ENCODE measurements at places on chromosomes 16 and 17.

DNA sequence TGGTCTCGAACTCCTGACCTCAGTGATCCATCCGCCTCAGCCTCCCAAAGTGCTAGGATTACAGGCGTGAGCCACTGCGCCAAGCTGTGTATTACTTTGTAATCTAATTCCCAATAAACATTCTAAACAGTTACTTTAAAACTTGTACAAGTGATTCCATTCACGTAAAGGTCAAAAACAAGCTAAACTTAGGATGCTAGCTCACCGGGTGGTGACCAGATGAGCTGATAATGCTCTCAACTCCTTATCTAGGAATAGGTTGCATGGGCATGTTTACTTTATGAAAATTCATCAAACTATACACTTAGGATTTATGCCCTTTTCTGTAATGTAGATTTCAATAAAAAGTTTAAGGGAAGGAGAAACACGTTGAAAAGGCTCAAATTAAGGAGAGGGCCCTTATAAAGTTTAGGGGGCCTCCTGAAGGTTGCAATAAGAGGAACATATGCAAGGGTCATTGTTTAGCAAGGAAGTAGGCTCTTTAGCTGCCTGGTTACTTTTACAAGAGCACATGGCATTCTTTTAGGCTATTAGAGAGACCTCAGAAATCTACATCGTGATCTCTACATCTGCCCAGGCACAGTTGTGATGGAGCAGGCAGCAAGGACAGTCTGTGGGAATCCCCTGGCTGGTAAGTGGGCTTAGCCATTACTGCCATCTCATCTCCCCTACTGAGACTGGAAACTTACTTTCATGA, 13.3 kb downstream of the CDR2 start:
- DNase-seq: no peak

GRCh38 chr16:10685709-10686108, 9.0 kb downstream of the TEKT5 start:
- no peak for DNase-seq

- no peak for DNase-seq
These were observed 3.3 kb upstream of the HELZ start for GRCh38 chr17:67248291-67248690.

DNA sequence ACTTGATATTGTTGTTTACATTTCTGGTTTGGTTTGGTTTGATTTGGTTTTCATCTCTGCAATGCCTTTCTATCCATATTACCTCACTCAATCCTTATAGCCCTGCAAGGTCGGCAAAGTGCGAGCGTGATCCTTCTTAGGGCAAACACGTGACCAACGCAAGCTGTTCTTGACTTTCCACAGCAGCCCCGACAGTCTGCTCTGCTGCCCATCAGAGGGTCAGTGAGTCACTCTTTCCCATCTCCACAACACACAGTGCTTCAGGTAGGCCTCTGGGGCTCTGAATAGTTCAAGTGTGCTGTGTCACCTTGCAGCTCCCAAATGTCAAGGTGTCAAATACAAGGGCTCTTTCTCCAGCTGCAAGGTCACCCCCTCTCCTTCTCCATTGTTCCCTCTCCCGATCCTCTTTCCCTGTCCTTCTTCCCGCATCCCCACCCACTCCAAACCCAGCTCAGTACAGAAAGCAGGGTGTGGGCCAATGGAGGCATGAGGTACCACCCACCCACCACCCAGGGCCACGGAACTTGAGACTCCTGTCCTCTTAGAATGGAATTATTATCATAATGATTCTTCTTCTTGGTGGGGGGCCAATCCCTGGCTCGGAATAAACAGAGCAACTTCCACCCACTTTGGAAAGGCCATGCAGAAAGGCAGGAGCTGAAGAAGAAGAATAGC, 139.7 kb downstream of the SLC39A11 start:
- DNase-seq: peak; percentile 18

- no peak for DNase-seq
These were observed 143.7 kb upstream of the MPHOSPH6 start for GRCh38 chr16:82313754-82314153.

- no peak for DNase-seq
These were observed 8.4 kb upstream of the CNTNAP4 start for GRCh38 chr16:76268824-76269223.

DNA sequence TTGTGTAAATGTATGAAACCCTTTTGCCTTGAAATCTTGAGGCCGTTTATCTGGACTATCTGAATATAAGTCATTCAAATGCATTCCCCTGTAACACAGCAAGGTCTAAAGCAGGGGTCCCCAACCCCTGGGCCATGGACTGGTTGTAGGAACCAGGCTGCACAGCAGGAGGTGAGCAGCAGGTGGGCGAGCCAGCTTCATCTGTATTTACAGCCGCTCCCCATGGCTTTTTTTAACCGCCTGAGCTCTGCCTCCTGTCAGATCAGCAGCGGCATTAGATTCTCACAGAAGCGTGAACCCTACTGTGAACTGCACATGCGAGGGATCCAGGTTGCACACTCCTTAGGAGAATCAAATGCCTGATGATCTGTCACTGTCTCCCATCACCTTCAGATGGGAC, 24.1 kb downstream of the DNAH3 start:
- DNase-seq: no peak

DNA sequence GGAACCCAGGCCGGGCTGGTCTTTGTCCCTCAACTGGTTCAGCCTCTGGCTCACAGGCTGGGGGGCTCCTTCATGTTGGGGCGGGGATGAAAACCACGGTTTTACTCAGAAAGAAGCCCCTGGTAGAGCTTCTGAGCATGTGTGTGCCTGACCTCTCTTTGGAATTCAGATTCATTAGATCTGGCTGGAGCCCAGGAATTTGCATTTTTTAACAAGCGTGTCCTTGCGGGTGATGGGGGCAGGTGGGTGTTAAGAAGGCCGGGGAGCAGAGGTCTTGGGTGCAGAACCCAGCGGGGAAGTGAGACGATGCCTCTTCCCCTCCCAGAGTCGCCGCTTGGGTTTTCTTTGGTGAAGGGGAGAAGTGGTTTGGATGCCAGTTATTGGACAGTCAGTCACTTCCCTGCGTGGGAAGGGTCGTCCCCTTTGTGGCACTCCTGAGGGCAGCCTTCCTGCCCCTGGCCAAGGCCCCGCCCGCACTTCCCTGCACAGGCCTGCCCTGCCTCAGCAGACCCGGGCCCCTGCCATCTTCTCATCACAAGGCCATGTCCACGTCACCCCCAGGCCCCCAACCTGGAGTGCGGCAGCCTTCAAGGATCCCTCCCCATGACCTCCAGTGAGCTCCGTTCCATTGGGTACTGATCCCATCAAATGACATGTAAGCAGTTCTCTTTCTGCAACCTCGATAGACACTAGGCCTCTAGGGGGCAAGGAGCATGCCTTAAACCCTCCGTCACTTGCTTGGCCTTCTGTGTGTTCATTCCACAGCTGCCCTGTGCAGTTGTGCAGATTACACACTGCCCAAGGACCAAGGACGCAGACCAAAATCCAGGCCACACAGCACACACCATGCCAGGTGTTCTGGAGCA, 177.7 kb upstream of the CIBAR2 start:
- no peak for DNase-seq

- DNase-seq: peak; percentile 68
These were observed 298.6 kb downstream of the SEC14L1 start for GRCh38 chr17:77439189-77440018.

DNA sequence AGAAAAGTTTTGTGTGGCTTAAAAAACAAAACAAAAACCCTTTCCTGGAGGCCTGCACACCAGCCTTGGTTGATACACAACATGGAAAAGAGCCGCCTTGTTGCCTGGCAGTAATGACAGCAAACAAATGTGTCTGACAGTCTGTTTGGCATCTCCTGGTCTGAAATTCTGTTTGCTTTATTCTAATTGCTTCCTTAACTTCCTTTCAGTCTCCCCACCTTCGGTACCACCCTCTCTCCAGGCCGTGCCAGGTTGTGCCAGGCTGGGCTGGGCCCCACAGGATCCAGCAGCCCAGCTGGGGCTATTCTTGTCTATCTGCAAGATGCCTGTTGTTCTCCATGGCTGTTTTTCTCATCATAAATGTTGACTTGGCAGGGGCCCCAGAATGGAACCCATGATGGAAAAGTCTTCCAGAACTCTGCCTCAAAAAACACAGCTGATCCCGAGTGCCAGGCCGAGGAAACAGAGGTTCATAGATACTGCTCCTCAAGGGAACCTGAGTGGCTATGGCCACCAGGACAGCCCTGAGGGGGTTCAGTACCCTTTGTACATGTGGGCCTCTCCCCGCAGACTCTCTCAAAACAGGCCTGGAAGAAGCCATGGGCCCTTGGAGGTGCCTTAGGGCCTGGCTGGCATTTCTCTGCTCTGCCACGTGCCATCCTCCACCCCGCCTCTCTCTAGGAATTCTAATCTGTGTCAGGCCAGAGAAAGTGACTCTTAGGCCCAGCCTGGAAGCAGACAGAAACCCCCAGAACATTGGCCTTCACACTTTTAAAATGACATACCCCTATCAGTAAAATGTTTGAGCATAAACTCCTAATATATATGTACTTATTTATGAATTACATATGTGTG, 50.5 kb downstream of the YPEL2 start:
- DNase-seq: no peak
